ENCODE measurements at places on chromosomes 11 and 22.

GRCh38 chr11:116692318-116693101 is 80.3 kb downstream of the BUD13 start:
- no peak for DNase-seq

GRCh38 chr11:46952553-46952952 is 16.0 kb downstream of the CSTPP1 start:
- DNase-seq: no peak

- DNase-seq: no peak
Observed at GRCh38 chr11:14376920-14377319, 17.9 kb upstream of the RRAS2 start.

DNA sequence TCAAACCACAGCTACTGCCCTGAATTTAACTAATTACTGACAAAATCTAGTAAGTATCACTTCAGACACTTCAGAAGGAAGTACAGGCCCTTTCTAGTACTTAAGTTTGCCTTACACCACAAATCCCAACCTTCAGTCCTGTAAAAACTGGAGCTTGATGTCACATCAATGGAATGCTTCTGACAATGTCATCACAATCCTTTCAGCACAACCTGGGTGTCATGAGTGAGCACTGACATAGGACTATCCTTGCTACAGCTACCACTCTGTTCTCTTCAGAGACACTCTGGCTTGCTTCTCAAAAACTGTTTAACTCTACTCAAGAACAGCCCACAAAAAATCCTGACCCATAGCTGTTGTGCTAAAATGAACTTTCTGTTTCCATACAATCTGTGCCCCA is 108.2 kb downstream of the RRM1 start:
- DNase-seq: no peak

DNA sequence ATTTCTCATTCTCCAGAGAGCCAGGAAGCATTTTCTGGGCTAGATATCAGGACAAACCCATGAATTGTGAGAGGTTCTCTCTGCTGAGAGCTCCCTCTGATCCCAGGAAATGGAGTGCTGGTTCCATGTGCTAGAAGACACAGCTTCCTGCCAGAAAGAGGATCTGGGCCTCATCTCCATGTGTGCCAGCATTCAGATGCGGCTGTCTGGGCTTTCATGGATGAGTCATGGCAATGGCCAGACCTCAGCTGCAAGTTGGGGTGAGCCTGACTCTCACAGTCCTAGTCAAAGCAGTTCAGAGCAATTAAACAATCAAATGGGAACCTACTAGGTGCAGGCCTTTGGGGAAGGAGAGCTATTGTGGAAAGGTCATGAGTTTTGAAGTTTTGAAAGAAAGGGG is 82.3 kb upstream of the EED start:
- no peak for DNase-seq

DNA sequence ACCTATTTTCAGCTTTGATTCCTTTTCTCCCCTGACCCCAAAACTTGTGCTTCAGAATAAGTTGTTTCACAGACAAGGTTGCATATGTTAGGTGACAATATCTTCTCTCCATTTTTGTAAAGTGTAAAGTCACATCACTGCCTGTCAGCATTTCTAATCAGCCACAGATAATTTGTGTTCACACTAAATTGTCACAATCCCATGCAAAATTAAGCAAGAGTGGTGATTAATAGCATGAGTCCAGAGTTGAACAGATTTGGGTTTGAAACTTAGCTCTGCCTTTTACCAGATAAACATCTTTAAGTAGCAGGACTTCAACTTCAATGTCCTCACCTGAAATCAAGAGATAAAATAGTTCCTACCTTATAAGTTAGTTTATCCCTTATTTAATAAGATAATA is 80.1 kb downstream of the MICAL2 start:
- no peak for DNase-seq

DNA sequence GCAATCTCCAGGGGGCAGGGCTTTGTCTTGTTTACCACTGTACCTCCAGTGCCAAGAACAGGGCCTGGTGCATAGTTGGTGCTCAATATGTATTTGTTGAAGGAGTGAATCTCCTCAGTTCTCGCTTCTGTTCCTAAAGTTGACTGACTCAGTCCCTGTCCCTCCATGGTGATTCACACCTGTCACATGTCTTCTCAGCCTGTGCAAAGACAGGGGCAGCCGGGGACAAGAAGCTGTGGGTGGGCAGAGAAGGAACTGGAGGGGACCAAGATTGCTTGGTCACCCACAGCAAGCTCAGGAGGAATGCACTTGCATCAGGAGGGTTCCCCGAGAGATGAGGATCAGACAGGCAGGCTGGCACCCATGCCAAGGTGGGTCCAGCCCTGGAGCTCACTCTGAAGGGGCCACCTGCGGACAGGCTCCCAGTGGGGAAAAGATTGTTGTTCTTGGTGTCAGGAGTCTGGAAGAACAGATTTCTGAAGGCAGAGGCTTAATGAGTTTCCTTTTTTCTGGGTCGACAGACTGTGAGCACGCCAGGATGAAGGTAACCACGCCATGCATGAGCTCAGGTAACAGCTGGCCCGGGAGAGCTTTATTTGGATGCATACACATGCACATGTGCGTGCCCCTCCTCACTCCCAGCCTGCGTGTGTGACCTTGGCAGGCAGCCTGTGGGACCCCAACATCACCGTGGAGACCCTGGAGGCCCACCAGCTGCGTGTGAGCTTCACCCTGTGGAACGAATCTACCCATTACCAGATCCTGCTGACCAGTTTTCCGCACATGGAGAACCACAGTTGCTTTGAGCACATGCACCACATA is 16.9 kb downstream of the IL17RA start:
- DNase-seq: no peak

DNA sequence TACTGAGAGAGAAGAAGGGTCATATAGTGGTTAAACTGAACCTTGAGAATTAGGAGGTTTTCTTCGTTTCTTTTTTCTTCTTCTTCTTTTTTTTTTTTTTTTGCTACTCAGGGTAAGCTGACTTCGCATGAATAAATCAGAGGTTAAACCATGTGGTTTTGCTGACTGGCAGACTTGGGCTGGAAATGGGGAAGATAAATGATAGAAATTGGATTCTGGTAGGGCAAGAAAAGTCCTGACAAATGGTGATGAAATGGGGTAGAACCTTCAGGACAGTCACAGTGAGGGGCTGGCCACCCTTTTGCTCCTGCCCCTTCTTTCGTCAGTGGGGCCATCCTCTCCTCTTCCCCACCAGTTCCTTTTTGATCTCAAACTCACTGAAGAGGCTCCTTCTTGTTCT is 1.6 kb upstream of the SWAP70 start:
- no peak for DNase-seq

DNA sequence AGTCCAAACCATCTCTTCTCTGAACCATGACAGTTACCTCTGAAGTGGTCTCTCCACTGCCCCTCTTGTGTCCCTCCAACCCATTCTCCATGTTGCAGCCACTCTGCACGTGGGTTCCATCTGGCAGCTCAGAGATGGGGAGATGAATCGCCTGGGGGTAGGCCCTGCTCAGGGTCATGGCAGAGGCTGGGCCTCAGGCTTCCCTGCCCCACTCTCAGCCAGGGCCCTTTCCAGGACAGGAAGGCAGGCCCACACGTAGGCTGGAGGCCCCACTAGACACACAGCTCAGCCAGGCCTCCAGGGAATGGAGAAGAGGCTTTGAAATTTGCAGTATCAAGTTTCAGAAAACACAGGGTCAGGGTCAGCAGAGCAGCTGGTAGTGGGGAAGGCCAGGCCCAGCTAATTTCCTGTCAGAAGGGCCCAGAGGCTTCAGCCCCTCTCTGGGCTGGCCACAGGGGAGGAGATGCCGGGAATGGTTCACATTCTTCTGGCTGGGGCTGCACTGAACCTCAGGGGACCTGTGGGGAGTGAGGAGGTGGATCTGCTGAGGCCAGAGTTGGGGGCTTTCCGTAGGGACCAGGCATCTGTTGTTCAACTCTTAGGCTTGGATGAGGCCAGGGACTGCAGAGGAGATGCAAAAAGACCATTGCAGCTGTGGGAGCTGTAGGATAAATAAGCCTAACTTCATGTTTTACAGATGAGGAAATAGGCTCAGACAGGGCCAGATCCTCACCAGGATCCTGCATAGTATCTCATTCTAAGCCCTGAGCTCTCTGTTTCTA is 101.6 kb downstream of the SWAP70 start:
- no peak for DNase-seq

DNA sequence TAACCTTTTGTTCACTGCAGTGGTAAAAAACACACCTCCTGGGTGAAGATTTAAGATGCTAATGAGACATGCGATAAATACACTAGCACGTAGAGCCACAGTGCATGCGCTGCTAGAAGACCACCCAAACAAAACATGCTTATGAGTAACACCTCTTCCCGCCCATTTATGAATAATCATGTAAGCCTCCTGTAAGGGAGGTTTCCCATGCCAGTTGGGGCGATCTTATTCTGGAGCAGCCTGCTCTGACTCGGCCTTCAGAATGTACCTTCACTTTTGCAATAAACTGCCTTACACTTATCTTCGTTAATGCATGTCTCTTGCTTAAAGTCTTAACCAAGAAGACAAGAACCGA is 18.1 kb upstream of the SCARF2 start:
- no peak for DNase-seq

- DNase-seq: no peak
Observed at GRCh38 chr11:112605093-112605666, 344.5 kb upstream of the PLET1 start.

DNA sequence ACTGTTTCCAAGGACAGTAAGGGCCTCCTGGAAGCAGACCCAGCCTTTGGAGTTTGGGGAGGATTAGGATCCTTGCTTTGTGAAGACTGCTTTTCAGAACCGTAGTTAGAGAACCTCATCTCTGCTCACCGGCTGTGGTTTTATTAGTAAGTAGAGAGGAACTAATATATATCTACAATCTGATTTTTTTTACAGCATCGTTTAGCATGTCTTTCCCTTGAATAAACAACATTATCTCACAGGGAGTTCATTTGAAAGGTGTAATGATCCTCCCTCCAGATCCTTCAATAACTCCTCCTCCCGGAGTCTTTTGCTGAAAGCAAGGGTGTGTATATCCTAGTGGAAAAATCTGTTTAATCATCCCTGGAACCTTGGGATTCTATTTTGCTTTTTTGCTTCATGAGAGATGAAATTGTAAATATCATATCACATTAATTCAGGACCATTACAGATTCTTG is 132.7 kb downstream of the DBX1 start:
- no peak for DNase-seq

DNA sequence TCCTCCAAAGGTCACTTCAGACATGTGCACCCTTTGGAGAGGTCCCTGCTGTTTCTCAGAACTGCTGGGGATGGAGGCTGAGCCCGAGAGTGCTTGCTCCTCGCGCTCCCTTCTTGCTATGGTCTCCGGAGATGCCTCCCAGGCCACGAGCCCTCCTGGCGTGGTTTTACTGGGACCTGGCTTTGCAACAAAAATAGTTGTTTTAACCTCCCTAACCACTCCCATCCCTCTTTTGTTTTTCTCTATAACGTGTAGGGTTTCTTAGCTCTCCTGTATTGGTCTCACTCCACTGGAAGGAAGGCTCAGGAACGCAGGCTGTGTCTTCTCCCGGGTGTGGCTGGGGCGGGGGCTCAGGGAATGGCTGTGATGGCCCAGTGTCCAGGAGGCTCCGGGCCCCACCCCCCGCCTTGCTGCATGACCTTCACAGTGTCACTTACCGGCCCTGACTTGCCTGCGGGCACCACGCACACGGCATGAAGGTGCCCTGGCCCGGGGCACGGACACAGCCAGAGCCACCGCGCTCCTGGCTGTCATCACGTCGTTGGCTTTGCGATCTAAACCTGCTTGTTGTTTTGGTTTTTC is 5.6 kb downstream of the PTDSS2 start:
- no peak for DNase-seq

DNA sequence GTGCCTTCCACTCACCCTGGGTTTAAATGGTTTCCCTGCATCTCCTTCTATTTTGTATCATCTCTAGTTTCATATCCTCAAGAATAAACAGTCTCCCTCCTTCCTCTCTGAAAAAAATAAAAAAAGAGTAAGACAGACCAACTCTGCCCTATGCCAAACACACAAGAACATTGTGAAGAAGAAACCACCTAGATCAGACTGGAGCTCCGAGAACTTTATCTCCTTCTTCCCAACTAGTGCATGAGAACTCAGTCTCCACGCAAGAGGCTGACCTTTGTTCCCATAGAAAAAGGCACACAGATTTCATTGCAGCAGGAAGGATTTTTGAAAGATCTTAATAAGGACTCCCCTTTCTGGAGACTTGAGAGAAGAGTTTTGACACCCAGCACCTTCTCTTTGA is 8.7 kb upstream of the PEX26 start:
- DNase-seq: no peak

DNA sequence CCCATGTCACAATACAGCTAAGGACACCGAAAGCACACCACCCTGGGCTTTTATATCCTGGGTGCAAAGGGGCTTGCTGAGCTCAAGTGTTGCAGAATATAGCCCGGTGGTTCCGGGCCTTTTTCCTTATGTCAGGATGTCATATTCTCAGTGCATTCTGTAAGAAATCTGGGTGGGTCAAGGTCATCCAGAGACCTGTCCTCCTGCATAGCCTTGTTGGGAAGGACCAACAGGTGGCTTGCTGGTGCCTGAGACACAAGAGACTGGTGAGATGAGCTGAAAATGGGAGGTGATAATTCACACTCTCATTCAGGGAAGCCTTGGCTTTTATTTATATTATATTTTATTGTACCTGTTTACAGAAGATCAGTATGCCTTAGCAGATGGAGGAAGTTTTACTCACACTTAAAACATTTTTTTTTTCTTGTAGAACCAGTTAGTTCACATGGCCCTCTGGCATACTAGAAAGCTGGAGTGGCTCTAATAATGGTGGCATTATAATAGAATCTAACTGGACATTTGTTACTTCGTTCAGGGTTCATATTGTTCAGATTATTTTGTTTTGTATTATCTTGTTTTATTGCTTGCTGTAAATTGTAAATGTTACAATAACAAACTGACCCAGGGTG is 14.6 kb upstream of the TMEM123 start:
- DNase-seq: no peak

GRCh38 chr11:133988686-133989410 is 32.1 kb upstream of the IGSF9B start:
- DNase-seq: no peak

GRCh38 chr11:64665411-64665821 is 57.6 kb downstream of the NRXN2 start:
- no peak for DNase-seq

GRCh38 chr11:5847711-5848110 is 6.0 kb upstream of the OR52E6 start:
- no peak for DNase-seq

DNA sequence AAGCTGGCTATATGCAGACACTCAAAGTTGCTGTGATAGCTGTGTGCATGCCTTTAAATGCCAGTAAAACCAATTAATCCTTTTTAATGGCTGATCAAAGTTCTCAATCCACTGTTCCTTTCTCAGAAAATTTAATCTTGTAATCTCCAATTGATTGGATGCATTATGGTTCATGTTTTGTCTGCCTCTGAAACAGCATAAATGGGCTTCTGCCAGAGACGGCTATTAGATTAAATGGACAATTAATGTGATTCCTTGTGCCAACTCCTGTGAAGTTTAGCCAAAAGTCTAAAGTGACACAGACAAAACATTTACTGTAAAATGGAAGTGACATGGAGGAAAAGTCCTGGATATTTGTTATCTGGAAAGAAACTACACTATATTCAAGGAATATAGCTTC is 952.5 kb upstream of the FAT3 start:
- no peak for DNase-seq

- no peak for DNase-seq
Observed at GRCh38 chr11:73939096-73939495, 11.7 kb upstream of the DNAJB13 start.

GRCh38 chr11:120244476-120245365 is 4.8 kb downstream of the POU2F3 start:
- no peak for DNase-seq

GRCh38 chr11:69569306-69570200 is 71.4 kb upstream of the CCND1 start:
- DNase-seq: no peak

Data from activated naive CD4-positive, alpha-beta T cell treated with Interleukin-2 at 50 U/mL for 16 hours (primary cell).